ENCODE measurements at places on chromosomes 6 and 20. TPM values are rescaled to one million over a fixed set of nuclear protein-coding genes. Genes with fewer than 3 reads are reported as not detected.

DNA sequence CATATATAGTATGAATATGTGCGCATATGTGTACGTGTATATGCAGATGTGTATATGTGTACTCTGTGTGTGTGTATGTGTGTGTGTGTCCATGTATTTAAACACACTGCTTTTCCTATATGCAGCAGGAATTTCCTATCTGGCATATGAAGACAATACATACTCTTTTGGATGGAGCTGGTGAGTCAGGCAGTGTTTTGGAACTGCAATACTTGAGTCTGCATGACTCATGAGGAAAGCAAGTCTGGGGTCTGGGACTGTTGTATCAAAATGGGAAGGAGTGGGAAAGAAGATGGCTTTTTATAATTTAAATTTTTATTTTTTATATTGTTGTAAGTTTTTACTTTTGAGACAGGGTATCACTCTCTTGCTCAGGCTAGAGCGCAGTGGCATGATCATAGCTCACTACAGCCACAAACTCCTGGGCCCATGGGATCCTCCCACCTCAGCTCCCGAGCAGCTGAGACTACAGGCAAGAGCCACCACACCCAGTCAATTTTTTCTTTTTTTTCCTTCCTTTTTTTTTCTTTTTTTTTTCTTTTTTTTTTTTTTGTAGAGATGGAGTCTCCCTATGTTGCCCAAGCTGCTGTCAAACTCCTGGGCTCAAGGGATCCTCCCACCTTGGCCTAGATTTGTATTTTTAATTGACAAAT, 72.2 kb downstream of the ATXN1 start:
- no peak for DNase-seq

The SERINC3 gene
- total RNA-seq = 94.6 TPM

DNA sequence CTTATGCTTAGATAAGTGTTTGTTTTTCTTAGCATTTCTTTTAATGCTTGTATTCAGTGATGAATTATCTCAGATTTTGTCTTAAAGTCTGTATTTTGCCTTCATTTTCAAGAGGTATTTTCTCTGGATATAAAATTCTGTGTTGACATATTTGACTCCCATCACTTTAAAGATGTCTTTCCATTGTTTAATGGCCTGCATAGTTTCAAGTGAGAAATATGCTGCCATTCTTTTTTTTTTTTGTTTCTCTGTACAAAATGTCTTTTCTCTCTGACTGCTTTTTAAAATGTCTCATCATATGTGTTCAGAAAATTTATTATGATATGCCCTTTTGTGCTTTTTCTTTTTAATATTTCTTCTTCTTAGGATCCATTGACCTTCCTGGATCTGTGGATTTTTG, 578.0 kb upstream of the NOX3 start:
- DNase-seq = no peak

The PACRG gene
- total RNA-seq = 0.55 TPM

The GPR63 gene
- total RNA-seq = 0.11 TPM

DNA sequence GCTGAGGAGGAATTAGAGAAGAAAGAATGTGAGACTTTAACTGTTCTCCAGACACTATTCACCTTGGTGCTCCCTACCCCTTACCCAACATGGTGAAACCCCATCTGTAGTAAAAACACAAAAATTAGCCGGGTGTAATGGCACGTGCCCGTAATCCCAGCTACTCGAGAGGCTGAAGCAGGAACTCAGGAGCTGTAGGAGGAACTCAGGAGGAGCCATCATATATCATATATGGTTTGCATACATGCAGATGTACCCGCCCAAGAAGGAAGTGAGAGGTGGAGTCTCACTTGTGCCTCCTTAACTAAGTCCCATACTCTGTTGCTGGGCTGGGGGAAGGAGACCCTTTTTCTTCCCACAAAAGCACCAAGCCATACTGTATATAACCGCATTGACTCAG, 35.5 kb upstream of the ME1 start:
- no peak for DNase-seq

- DNase-seq = no peak
These were observed 35.4 kb upstream of the ANGPT4 start for GRCh38 chr20:951384-952169.

Measured in naive thymus-derived CD8-positive, alpha-beta T cell (primary cell).